ENCODE measurements at places on chromosomes 11 and 22. TPM values are rescaled to one million over a fixed set of nuclear protein-coding genes. Genes with fewer than 3 reads are reported as not detected.

The PCF11 gene
- 84.8 TPM for total RNA-seq

The HPX gene
- total RNA-seq, result 0.58 TPM

The FADS1 gene
- total RNA-seq, result 22.9 TPM

DNA sequence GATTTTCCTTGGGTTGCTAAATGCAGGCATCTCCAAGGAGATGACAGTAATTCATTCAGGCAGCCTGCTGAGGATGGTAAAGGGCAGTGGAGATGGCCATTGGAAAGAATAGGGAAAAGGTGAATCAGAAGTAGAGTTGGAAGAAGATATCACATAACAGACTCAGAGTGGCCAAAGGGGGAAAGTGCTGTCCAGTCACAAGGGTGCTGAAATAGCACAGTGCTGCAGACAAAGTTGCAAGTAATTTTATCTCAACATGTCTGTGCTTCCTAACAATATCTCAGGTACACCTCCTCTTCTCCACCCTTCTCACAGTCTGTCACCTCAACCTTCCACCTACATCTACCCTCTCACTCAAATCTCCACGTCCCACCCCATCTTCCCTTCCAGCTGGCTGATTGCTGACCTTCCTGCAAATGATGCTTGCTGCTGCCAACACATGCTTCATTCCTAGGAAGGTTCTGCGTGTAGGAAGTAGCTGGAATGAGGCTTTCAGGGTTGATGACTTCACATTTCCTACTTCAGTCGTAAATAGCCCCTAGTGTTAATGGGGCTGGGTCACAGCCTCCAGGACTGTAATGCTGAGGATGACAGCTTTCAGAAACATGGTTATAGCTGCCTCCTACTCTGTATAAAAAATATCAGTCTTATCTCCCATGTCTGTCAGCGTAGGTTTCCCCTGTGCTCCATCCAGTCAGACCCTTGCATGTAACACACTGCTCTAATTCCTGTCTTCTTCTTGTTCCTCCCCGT lies 123.9 kb downstream of the CTNND1 start:
- no peak for ATAC-seq

The NDUFV1 gene
- 160 TPM for total RNA-seq

DNA sequence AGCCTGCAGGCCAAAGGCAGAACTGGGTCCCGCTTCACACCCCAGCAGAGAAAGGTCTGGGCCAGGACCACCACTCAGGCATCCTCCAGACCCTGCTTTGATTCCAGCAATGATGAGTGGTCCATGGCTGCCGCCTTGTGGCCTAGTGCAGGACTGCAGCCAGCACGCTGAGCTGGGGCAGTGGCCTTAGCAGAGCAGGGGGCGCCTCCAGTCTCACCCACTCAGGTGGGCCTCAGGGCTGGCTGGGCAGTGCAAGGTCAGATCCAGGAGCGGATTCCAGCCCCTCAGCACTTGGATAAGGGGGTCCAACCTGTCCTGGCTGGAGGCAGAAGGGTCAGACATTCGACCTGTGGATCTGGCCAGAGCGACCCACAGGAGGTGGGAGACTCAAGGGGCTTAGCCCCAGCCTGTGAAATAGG lies 9.6 kb upstream of the PDE2A start:
- ATAC-seq, result peak; percentile 53

The C22orf39 gene
- total RNA-seq, result 21.7 TPM

DNA sequence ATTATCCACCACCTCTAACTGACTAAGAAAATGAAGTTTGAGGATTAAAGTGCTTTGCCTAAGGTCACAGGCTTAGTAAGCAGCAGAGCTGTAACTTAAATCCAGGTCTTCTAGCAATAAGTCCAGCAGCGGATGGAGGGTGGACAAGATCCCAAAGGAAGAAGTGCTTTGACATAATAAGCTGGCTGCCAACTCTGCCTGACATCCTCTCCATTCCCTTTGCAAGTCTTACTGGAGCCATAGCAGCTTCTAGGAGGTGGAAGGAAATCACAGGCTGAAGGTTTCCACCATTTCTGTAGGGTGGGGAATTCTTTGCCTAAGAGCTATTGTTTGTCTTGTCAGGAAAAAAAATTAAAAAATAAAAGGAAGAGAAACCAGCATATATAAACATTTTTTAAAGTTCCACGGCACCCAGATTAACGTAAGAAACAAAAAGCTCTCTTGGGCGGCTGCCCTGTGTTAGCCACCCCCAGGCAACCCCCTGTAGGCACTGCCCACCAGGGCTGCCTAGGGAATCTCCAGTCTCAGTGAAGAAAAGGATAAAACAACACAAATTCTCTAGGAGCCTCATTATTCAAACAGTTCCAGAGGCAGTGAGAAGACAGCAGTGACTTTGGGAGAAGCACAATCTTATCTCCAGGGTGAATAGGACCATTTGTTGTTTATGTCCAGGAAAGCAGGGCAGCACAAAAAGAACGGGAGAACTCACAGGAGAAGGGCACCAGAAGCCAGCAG lies 380.8 kb upstream of the CADM1 start:
- ATAC-seq, result no peak

- no peak for ATAC-seq
Observed at GRCh38 chr22:23369054-23369685, 188.9 kb downstream of the BCR start.

The OOSP4B gene
- total RNA-seq, result not detected

The PHRF1 gene
- total RNA-seq, result 55.6 TPM

DNA sequence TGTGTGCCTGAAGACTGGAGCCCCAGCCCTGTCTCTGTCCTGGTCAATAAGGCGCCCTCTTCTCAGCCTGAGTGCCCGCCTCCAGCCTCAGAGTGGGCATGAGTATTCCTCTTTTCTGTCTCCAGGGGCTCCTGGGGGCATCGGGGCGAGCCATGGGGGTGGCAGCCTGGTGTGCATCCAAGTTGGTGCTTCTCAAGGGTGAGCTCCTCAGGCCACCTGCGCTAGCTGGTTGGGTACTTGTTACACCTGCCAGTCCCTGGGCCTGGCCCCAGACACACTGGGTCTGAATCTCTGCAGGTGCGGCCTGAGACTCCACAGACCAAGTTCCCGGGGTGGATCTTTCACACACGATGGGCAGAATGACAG lies 168.6 kb upstream of the B3GAT1 start:
- ATAC-seq, result no peak

DNA sequence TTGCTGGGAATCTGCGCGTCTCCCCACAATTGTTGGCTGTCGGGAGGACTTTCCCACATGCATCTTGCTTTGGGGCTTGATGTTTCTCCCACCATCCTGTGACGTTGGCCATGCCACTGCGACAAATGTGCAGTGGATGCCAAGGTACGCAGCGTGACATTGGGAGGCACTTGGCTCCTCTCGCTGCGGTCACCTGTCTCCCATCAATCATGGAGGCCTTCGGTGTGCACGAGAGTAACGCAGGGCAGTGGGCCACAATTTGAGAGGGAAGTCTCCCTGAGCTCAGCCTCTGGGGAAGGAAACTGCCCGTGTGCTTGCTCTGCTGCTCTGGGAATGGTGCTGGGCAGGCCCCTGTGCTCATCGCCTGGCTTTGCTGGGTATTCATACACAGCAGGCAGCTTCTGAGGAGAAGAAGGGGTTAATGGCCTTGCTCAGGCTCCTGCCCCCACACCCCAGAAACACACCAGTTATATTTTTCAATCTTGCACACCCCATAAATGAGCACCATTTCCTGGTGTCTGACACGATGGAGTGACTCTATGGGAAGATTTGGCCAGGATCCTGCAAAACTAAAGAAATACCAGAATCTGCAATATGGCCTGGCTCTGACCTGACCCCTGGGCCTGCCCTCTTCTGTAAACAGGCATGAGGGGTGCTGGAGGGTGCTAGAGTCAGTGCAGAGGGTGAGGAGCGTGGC lies 153.5 kb downstream of the ADAMTS15 start:
- no peak for ATAC-seq

The MS4A14 gene
- not detected for total RNA-seq

DNA sequence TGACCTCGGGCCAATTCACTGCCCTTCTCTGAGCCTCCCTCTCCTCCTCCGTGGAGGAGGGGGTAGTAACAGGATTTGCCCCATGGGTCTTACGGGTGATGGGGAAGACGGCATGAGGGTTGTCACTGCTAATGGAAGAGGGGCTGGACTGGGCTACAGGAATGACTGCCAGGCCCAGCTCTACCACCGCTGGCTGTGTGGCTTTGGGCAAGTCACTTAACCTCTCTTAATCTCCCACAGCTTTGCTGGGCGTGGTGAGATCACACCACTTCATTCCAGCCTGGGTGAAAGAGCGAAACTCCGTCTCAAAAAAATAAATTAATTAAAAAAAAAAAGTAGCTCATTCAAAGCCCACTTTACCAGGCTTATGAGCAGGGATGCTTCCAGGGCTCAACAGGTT lies 2.8 kb downstream of the SYT12 start:
- no peak for ATAC-seq

DNA sequence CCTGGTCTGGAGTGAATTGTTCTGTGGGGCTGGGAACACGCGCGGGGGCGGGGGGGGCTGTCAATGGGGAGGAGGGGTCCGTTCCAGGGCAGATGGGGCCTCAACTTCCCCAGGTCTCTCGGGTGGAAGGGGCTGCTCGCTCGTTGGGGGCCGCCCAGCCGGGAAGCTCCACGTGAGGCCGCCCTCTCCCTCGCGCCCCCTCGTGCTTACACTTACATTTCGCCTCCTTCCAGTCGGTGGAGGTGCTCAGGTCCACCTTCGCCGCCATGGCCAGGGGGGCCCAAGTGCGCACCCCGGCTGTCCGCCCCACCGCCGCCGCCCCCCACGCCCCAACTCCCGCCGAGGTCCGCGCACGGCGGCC lies 452 bp downstream of the MACROD1 start:
- ATAC-seq, result peak; percentile 4

- ATAC-seq, result no peak
Observed at GRCh38 chr22:35134637-35135036, 68.7 kb downstream of the ISX start.

The AIFM3 gene
- total RNA-seq, result not detected

GRCh38 chr22:46913351-46913750 lies 150.9 kb downstream of the TBC1D22A start:
- no peak for ATAC-seq

DNA sequence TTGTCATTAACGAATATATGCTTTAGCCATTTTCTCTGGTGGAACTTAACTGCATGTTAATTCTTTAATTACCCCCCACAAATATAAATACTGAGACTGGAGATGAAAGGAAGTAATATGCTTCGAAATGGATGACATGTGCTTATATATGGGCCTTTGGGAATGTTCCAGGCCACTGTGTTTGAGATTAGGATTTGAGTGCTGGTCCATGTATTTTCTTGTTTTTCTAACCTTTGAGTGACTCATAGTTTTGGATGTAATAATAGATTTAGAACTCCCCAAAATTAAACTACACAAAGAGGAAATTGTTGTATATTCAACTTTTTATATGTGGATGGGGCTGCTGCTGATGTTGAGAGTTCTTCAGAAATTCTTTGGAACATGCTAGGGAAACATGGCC lies 54.2 kb downstream of the EXT2 start:
- ATAC-seq, result no peak

DNA sequence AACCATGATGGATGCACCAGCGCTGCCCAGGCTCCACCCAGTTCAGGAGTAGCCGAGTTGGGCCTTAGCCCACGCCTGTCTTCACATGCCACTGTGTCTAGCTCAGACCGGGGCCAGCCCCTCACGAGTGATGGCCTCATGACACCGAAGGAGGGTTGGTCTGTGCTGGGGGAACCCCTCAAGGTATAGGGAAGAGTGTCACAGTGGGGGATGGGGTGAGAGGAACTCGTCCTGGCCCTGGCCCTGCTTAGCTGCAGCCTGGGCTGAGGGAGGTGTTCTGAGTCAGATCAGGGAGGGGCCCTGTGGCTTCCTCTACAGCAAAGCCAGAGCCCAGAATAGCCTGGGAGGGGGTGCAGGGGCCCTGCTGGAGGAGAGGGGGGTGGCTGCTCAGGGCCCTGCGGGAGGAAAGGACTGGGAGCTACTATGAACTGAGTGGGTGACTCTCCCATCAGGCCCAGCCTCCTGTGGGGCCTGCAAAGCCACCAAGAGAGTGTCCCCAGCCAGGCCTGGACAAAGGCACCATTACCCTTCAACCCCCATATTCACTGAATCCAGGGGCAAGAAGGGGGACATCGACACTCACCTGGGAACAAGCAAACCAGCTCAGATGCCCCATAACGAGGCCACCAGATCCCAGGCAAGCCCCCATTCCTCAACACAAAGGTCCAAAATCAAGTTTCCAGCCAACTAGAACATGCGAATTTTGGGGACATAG lies 41.2 kb downstream of the IGLL5 start:
- peak; percentile 91 for ATAC-seq

DNA sequence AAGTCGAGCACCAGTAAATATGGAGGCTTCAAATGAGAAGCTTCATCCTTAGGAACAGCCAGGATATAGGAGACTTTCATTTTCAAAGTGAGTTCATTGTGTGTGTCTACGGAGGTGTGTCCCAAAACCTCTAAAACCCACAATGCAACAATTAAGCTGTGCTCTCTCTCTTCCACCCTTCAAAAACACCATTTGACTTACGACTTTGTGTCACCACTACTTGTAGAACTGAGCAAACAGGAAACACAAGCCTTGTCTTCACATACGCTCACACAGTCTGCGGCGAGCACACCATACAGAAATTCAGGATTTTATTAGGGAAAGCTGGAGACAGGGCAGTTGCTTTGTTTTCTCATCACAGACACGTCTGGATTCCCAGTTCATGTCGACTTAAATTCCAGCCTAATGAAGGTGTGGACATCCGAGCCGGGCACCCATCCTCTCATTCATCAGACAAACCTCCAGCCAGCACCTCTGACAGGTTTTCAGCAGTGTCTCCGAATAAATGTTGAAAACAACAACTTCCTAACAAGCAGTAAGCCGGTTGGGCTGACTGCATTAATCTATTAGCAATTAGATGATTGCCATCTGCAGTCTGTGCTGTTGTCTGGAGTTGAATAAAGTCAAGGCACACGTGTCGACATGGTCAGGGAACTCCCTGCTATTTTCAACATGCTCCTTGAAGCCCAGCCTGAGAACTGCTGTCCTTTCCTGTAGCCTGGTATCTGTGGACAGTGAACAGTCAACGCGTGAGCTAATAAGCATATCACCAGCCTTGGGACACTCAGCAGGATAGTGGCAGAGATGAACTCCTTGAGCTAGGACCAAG lies 1411.1 kb downstream of the BRD1 start:
- no peak for ATAC-seq

- no peak for ATAC-seq
Observed at GRCh38 chr11:74354036-74354435, 42.6 kb upstream of the P4HA3 start.

DNA sequence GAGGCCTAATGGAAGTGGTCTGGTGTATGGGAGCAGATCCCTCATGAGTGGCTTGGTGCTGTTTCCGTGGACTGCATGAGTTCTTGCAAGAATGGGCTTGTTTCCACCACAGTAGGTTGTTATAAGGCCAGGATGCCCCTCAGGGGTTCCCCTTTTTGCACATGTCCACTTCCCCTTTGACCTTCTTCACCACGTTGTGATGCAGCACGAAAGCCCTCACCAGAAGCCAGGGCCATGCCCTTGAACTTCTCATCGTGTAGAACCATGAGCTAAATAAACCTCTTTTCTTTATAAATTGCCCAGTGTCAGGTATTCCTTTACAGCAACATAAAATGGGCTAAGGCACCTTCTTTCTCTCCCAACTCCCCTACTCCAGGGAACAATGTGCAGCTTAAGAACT lies 2.8 kb upstream of the NARS2 start:
- no peak for ATAC-seq

The ALX4 gene
- not detected for total RNA-seq

- no peak for ATAC-seq
Observed at GRCh38 chr22:38730411-38730871, 24.7 kb downstream of the GTPBP1 start.

GRCh38 chr22:29206372-29207242 lies 911 bp downstream of the EMID1 start:
- ATAC-seq, result no peak

The TENM4 gene
- 0.15 TPM for total RNA-seq

- peak; percentile 11 for ATAC-seq
Observed at GRCh38 chr11:111540114-111540936, at the start of gene LAYN. TSS of gene LAYN (plus strand) at chr11:111540720. CDS start at chr11:111540844, 124 bp downstream.

The CEND1 gene
- total RNA-seq, result 1.2 TPM

The ROBO4 gene
- not detected for total RNA-seq

The TMEM151A gene
- total RNA-seq, result not detected

Data from activated T-helper 17 cell treated with anti-CD3 and anti-CD28 coated beads, Interleukin-2, amount 50 U/mL, for 72 hours (primary cell).